ENCODE measurements at places on chromosomes 16 and 17. TPM values are rescaled to one million over a fixed set of nuclear protein-coding genes. Genes with fewer than 3 reads are reported as not detected.

- DNase-seq, result no peak
These were observed 18.4 kb downstream of the MYH1 start for GRCh38 chr17:10499950-10500349.

DNA sequence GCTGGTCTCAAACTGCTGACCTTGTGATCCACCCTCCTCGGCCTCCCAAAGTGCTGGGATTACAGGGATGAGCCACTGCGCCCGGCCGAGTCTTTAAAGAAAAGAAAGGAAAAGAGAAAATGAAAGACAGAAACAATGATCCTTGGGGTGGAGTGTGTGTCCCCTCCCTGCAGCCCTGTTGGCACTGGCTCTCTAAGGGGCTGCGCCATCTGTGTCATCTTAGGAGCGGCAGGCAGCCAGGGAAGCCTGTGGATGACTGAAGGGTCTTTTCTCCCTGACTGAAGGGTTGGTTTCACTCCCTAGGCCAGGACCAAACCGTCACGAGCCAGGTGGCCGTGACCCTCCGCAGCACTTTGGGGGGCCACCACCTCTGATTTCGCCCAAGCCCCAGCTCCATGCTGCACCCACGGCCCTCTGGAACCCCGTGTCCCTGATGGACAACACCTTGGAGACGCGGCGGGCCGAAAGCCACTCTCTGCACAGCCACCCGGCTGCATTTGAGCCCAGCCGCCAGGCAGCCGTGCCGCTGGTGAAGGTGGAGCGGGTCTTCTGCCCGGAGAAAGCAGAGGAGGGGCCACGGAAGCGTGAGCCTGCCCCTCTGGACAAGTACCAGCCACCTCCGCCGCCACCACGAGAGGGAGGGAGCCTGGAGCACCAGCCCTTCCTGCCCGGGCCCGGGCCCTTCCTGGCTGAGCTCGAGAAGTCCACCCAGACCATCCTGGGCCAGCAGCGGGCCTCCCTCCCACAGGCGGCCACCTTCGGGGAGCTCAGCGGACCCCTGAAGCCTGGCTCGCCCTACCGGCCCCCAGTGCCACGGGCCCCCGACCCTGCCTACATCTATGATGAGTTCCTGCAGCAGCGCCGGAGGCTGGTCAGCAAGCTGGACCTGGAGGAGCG, 27.7 kb downstream of the GINS2 start:
- DNase-seq, result no peak

- peak; percentile 92 for DNase-seq
These were observed at the start of gene ANKRD40 for GRCh38 chr17:50707289-50708049. Gene ANKRD40, minus strand, starts transcription at chr17:50707914. Its CDS starts 260 bp downstream, at chr17:50707654.

DNA sequence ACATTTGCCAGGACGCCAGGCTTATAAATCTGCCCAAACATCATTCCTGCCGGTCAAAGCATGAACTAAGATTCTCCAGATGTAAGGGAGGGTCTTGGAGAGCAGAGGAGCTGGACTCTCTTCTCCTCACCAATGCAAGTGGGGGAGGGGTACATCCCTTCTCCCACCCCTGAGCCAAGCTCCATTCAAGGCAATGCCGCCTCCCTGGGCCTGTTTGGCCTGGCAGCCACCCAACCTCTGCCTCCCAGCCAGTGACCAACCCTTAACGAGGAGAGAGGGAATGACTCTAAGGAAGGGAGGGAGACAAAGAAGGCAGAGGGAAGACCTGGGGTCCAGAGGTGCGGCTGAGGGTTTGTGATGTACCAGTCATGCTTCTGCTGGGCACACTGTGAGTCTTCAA, 13.8 kb downstream of the C17orf50 start:
- DNase-seq, result no peak

DNA sequence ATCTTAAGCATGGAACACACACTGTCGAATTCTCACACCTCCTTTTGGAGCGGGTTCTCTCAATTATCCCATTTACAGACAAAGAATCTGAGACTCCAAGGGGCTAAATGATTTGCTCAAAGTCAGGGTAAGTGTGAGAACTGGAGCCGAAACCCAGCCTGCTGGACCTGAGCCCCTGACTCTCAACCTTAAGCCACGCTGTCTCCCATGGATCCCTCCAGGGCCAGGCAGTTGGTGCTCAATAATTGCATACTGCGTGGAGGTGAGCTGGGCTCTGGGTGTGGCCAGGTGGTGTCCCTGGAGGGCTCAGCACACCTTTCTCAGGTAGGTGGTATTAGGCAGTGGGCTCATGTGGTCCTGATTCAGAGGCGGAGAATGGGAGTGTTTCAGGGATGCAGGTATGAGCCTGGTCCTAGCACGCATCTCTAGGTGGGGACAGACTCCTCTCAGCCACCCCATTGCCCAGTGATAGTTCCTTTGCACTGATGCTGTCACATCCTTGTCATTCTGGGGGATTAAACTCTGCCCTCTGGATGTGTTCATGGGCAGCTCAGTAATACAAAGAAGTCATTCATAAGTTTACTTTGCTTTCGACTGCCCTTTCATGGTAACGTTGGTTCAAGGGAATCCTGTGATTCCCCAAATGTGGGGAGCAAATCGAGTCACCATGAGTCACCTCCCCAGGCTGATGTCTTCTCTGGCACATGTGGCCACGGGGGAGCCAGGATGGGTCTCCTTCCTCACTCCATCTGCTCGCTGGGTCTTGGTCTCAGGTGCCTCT, 399.5 kb upstream of the TNRC6C start:
- DNase-seq, result no peak

DNA sequence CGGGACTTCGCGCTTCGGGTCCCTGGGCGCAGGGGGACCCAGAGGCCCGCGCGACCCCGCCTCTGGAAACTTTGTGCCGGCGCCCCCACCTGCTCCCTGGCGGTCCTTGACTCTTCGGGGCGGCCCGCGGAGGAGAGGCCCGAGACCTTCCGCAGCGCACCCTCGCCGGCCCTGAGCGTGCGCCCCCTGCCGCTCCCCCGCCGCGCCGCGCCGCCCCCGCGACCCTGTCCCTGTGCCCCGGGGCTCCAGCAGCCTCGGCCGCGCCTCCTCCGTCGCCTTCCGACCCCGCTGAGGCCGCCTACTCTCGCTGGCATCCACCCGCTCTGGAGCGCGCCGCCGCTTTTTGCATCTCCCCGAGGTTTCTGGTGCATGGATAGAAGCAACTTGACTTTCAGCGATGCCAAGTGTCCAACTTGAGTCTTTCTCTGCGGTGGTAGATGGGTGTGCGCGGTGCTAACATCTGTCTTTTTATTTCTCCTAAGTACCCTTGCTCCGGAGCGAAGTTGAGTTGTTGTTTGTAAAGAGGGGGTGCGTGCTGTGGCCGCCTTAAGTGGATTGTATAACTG, 414 bp downstream of the DUSP14 start:
- DNase-seq, result peak; percentile 83

DNA sequence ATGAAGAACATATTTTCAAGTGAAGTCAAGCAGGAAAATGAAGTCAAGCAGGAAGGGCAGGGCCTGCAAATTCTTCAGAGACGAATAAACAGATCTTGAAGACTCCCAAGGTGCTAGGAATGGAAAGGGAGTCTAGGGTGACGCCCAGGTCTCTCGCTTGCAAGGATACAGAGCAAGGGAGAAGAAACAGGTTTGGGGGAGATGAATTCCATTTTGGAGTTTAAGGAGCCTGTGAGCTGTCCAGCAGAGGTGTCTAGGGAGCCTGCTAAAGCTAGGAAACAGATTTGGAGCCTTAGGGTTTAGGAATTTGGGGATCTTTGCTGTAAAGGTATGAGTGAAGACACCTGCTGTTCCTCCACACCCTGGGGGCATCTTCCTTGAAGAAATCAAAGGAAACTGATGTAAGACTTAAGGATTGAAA, 2.0 kb upstream of the UNKL start:
- DNase-seq, result no peak

DNA sequence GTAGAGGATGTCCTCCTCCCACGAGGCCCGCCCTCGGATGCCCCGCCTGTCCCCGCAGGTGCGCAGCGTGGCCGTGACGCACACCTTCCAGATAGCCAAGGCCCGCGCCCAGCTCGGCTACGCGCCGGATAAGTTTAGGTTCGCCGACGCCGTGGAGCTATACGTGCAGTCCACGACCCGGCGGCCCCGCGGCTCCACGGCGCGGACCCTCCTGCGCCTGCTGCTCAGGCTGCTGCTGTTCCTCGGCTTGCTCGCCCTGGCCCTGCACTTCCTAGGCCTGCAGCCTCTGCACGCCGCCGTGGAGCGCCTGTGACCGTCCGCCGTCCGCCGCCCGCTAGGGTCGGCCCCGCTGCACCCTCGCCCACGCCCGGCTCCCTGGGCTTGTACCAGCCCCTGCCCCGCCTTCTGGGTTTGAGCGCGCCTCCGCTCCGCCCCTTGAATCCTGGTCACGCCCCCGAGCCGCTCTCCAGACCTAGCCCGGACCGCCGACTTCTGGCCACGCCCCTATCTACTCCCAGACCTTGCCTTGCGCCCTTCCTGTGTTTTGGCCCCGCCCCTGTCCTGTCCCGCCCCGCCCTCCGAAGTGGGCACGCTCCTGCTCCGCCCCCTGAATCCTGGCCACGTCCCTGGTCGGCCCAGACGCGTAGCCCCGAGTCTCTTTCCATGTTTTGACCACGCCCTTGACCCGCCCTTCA, 15.8 kb upstream of the EEF2K start:
- peak; percentile 99 for DNase-seq

DNA sequence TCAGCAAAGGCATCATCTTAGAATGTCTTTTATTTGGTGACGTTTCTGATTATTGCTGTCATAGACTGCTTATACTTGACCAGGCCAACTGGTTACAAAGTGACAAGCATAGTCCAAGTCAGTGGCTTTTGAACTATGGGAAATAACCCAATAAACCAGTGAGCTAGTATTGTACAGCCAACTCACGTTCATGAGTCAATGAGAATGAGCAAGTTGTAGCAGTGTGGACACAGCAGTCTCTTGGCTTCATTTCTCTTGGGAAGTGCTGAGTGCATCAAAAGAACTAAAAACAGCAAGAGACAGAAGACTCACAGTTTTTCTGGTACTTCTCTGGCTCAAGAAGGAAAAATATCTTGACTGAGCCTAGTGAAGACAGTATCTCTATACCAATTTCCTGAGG, 36.9 kb upstream of the CRISPLD2 start:
- no peak for DNase-seq

GRCh38 chr16:2773188-2773968, 3.7 kb downstream of the ELOB start:
- no peak for DNase-seq

- DNase-seq, result no peak
These were observed 365.7 kb downstream of the SEC14L1 start for GRCh38 chr17:77506371-77506991.

- DNase-seq, result no peak
These were observed 13.5 kb downstream of the ABR start for GRCh38 chr17:1166276-1166675.

DNA sequence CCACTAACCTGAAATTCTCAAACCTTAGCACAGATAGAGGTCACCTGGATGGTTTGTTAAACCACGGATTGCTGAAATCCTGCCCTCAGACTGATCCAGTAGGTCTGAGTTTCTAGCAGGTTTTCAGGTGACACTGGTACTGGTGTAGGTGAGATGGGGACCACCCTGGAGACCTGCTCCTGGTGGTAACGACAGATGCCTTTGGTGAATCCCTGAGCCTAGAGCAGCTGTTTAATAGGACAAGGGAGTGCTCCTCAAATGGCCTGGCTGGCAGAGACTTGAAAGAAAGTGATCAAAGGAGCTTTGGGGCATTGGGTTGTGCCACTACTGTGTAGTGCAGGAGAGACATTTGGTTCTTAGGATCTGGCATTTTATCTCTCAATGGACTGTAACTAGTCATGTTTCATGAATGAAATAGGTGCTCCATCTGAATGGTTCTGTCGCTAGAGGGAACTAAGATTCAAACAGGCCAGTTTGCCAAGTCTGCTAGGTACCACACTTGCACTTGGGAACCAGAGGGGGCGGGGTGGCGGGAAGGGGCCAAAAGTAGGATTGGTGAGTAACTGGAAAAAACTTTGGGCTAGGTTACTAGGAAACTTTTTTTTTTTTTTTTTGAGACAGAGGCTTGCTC, 2.9 kb upstream of the IFI35 start:
- peak; percentile 92 for DNase-seq

GRCh38 chr17:14135906-14136590, 66.7 kb downstream of the COX10 start:
- no peak for DNase-seq

DNA sequence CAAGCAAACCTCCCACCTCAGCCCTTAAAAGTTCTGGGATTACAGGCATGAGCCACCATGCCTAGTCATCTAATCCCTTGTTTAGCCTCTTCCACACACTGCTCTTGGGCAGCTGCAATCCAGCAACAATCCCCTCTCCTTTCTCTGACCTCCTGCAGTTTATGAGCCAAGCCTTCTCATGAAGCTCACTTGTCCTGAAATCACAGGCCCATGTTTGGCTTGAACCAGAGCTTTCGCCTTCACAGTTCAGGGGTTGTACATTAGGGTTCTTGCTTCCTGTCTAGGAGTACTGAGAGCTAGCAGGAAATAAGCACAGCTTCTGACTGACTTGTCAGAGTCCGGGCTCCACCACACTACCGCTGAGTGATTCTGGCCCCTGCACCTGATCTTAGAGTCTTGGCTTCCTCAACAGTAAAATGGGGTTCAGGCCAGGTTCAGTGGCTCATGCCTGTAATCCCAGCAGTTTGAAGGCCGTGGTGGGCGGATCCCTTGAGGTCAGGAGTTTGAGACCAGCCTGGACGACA, 16.3 kb downstream of the ERAL1 start:
- no peak for DNase-seq

DNA sequence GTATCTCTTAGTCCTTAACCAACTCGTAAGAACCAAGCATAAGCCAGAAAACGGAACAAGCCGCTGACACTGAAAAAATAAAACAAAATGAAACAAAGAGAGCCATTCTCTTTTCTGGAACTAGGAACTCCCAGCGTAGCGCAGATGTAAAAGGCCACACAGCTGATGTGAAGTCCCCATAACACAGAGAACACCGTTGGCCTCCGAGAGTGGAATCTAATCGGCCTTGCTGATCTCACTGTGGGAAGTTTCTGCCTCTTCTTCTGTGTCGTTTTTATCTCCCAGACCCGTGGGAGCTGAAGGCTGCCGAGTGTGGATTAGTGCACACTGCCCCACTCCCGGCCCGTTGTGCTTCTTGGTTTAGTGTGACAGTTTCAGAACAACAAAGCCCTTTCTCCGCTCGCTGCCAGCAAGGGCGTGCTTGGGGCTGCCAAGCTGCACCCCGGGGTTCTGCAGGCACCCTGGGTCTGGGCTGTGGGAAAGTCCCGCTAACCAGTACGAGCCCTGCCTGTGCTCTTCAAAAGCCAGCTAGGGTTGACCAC, 21.7 kb downstream of the TTYH2 start:
- DNase-seq, result no peak

GRCh38 chr17:76233588-76234353, 6.5 kb downstream of the RNF157 start:
- DNase-seq, result no peak

DNA sequence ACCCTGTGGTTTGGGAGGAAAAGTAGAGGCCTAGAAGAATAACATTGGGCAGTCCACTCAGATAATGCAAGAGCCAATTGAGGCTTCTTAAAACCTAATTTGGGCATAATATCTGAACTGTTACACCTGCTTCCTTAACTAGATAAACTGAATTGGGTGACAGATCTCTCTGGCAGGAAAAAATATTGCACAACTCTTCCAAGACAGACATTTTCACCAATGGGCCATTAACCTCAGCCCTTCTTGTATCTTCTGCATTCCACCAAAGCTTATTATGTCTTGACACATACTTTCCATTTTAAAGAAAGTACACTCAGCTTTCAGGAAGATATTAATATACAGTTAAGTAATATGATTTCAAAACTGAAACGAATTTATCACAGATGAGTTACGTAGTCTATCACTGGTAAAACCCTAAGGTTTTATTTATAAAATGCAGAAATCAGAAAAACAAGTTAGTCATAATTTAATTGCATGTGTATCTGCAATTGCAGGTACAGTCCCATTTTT, 79.9 kb upstream of the MON1B start:
- no peak for DNase-seq

Gene BOLA2
- 8.3 TPM for total RNA-seq

Gene DOC2A
- total RNA-seq, result not detected

Gene HCRT
- total RNA-seq, result not detected

Gene SLC12A3
- total RNA-seq, result not detected

All from MG63 (cell line).